ENCODE measurements at places on chromosomes 5 and 9.
A peak's percentile ranks its signal among the peaks of the same experiment; 100 is the strongest.

DNA sequence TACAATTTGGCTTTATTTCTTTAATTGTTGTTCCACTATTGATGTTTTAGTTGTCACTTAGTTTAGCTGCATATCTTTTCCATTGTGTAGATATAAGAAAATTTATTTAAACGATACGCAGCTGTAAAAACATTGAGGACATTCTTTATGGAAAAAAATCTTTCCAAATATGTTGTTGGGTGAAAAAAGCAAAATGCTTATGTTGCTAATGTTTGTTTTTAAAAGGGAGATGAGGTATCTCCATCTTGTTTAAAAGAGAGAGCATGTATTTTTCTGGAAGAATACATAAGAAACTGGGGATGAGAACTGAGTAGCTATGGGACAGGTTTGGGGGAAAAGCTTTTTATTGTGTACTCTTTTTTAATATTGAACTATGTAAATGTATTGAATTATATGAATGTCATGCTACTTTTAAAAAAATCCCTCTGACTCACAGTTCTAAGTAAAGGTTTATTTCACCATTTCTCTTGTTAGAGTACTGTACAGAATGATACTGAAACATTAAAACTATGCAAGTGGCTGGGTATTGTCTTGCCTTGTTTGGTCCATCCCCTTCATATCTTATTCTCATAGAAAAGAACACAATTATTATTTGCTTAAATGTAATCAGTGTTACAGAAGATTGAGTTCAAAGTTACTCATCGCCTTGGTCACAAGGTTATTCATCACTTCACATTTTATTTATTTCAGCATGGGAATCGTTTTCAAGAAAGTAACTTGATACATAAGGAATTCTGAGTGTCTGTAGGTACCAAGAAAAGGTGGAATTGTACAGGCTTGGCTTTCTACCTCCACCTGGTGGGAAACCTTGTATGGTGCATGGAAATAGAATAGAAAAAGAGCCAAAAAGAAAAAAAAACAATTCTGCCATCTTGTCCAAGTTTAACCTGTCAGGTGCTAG lies 85.8 kb downstream of the RIC1 start:
- DNase-seq, result peak; percentile 50

GRCh38 chr5:148454576-148454975 lies 70.8 kb downstream of the FBXO38 start:
- DNase-seq, result no peak

GRCh38 chr9:70603020-70603411 lies 188.6 kb upstream of the KLF9 start:
- DNase-seq, result no peak

GRCh38 chr5:103259705-103260355 lies 1.3 kb downstream of the MACIR start:
- peak; percentile 38 for DNase-seq

DNA sequence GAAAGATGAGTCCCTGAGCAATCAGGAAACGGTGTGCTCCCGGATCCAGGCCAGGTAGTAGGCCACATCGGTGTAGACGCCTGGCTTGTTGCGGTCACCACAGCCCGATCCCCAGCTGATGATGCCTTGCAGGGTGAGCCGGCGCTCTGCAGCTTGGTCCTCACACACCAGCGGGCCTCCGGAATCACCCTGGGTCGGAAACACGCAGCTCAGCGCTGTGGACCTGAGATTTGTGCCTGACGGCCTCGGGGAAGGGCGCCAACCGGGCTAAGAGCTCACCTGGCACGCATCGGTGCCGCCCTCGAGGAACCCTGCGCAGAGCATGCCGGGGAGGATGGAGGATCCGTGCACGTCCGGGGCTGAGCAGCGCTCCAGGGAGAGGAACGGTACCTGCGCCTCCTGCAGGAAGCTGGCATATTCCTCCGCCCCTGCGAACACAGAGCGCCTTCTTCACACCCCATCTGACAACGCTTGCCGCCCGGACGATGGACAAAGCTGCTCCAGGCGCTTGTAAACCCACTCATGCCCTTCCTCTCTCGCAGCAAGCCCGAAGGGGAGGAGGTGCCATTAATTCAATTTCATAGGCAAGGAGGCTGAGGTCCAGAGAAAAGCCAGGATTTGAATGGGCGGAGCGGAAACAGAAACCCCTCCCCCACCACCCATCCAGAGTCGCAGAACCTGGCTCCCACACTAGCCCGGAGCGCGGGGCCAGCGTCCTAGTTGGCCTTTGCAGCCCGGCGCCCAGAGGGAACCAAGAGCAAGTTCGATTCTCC lies 2.0 kb upstream of the PFN3 start:
- peak; percentile 84 for DNase-seq

DNA sequence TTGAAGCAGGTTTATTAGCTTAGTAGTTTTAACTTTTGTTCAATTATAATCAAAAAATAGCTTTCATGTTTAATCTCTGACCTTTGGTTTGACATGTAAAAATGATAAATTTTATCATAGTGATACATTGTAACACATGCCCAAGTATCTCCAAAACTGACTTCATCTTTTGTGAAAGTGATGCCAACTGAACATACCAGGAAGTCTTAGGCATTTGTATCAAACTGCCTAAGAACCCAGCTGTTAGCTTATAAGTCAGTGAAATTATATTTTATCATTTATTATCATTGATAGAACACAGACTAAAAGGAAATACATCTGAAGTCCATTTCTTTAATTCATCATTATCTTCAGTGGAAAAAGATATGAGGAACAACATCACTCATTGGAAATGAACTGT lies 39.1 kb downstream of the NIPBL start:
- DNase-seq, result no peak

DNA sequence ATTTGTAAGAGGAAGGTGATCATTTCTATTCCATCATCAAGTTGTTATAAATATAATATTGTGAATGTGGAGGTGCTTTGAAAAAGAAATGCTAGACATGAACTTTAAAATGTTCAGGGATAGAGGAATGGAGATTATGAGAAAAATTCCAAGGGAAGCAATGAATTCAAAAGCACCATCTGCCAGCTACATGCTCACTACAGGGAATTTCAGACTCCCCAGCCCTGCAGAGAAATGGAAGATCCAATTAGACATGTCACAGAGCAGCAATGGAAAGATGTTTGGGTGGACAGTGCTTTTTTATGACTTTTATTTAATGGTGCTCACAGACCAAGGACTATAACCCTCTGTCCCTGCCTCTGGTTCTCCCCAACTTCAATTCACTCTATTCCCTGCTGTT lies 209.7 kb downstream of the ESM1 start:
- DNase-seq, result no peak

DNA sequence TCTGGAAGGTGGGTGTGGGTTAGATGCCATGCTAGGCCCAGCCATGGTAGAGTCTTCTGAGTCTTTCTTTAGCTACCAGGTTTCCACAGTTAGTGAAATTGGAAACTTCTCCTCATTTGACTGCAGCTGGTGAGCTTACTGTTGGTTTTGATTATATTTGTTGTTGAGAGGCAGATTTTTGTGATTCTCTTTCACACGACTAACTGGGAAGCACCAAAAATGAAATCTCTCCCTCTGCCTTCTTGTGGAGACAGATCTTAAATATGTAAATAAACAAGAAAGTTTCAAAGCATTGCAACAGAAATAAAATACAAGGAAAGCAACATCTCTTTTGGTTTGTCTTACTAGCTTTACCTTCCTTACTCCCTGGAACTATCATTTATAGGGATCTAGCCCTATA lies 122.2 kb downstream of the CEMIP2 start:
- no peak for DNase-seq

- DNase-seq, result peak; percentile 58
Measured at GRCh38 chr9:19998153-19998552, 209.3 kb upstream of the SLC24A2 start.

DNA sequence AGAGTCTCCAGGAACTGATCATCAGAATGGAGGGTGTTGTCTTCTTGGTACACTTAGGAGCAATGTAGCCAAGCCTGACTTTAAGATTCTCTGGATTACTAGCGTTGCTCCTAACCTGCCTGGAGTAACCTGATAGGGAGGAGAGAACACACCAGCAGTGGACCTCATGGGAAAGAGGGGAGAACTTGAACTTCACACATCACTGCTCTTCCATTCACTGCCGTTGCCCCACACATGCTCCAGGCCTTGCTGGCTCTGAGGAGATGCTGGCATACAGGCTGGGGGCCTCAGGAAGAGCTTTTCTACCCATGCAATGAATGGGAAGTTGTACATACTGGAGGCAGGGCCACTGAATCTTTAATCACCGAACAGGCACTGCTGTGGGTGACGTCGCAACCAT lies 60.3 kb upstream of the ADAMTS16 start:
- DNase-seq, result no peak

DNA sequence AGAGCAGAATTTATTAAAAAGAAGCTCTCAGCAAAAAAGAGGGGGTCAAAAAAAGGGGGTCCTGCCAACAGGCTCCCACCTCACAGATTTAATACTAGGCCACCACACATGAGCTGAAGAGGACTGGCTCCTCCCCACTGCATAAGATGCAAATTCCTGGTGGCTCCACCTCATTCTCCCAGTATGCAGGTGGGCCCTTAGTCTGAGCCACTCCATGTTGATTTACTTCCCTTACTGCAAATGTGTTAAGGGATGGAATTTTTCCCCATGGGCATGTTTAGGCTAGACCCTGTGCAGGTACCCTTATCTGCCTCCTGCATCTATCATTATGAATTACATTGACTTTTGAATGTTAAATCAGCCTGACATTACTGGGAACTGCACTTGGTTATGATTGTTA lies 82.9 kb downstream of the ISOC1 start:
- no peak for DNase-seq

DNA sequence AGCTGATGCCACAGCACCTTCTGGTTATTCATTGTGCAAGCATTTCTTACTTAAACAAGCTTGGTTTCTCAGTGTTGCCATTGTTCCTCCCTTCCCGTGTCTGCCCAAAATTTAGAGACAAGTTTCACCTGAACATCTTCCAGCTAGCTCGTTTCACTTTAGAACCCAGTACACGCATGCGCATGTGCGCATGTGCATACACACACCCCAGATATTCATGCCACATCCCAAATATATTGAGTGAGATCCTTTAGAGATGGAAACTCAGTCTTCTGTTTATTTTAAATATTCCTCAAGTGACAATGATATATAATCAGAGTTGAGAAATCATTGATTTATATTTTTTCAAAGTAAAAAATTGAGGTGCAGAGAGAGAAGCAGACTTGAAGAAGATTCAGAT lies 147.6 kb downstream of the PLK2 start:
- no peak for DNase-seq

GRCh38 chr5:17327048-17327625 lies 109.7 kb downstream of the BASP1 start:
- no peak for DNase-seq

- DNase-seq, result no peak
Measured at GRCh38 chr5:91494447-91494996, 111.4 kb upstream of the ARRDC3 start.

GRCh38 chr5:168679515-168679920 lies 100.3 kb upstream of the PANK3 start:
- DNase-seq, result peak; percentile 52

GRCh38 chr9:89534515-89535287 lies 36.8 kb upstream of the SEMA4D start:
- peak; percentile 72 for DNase-seq

GRCh38 chr9:98867429-98868168 lies 60.1 kb downstream of the GALNT12 start:
- peak; percentile 54 for DNase-seq

- DNase-seq, result no peak
Measured at GRCh38 chr5:14379739-14380497, 201.7 kb upstream of the OTULINL start.

GRCh38 chr9:121069396-121069795 lies 5.4 kb upstream of the CNTRL start:
- DNase-seq, result no peak

GRCh38 chr5:1776831-1777230 lies 22.8 kb downstream of the MRPL36 start:
- DNase-seq, result no peak

- DNase-seq, result no peak
Measured at GRCh38 chr5:165728425-165728824, 2223.0 kb downstream of the MAT2B start.

DNA sequence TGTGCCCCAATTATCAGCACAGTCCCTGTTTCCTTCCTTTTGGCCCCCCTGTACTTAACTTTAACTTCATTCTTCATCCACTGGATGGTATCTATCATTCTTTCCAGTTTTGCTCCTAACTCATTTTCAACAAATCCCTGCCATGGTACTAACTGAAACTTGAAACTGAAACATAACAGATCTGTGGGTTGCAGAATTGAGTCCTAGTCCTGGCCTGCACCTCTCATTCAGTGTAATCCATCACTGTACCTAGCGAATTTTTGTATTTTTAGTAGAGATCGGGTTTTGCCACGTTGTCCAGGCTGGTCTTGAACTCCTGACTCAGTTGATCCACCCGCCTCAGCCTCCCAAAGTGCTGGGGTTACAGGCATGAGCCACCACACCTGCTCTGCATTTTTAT lies 15.3 kb upstream of the PIK3R1 start:
- DNase-seq, result no peak

- no peak for DNase-seq
Measured at GRCh38 chr9:33294670-33295432, 4.5 kb downstream of the NFX1 start.

- no peak for DNase-seq
Measured at GRCh38 chr5:6483880-6484382, 35.3 kb downstream of the UBE2QL1 start.

GRCh38 chr5:29889051-29889450 lies 1304.4 kb upstream of the CDH6 start:
- no peak for DNase-seq
